ENCODE measurements at places on chromosomes 4 and X. TPM values are rescaled to one million over a fixed set of nuclear protein-coding genes. Genes with fewer than 3 reads are reported as not detected.

Gene ARR3
- not detected for total RNA-seq

Gene BMX
- total RNA-seq: 2.3 TPM

Gene TMEM271
- total RNA-seq: not detected

Gene REELD1
- 0.73 TPM for total RNA-seq

Gene ITM2A
- 63.6 TPM for total RNA-seq

Gene FMR1
- total RNA-seq: 38.7 TPM

Gene RBM10
- total RNA-seq: 33.1 TPM

Gene UGT2B15
- 2.0 TPM for total RNA-seq

Gene USP26
- not detected for total RNA-seq

Gene HSD17B10
- total RNA-seq: 77.7 TPM
